Hematopoietic multipotent progenitor cell treated with erythropoietin and hydrocortisone succinate and interleukin-3 and kit ligand, for 6 days (in vitro differentiated cells): ENCODE measurements at places on chromosomes 5 and 9.

DNA sequence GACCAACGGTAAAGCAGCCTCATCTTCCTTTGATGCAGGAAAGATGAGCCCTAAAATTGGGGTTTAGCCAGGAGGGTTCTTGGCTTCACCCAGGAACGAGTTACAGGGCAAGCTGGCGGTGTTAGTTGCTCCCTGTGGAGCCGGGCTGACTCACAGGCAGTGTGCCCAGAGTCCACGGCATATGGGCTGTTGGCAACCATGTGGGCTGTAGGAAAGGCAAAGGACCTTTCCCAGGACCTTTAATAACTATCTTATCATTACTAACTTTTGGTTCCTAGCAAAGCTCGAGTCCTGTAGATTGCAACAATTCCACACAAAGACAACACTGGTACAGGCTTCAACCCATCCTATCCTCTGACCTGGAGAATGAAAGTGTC, 29.8 kb upstream of the CLPTM1L start:
- no peak for DNase-seq

DNA sequence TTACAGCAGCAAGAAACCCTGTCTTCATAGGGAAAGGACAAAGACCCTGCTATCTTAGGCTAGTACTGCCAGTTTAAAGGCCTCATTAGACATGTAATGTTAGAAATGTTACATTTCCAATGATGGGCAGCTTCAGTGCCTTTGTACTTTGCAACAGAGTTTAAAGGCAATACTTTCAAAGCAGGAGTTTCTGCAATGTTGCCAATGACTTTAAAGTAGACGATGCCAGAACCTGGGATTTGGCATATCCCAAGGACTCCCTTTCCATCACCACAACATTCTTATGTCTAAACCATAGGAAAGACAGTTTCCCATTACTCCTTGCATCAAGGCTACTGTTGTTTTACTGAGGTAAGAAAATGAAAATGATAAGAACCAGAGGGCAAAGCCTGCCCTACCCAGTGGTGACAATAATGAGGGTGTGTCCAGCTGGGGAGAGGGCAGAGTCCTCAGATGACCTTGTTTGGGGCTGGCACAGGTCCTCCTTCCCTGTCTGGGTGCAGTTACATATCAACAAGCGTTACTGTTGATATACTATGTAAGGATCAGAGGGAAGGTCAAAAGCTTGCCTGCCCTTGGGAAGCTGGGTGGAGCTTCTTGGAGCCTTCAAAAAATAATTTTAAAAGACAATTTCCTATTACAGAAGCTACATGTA, 27.5 kb upstream of the MLANA start:
- DNase-seq = peak; percentile 85

- DNase-seq = no peak
These were observed 17.2 kb downstream of the OR2S2 start for GRCh38 chr9:35940458-35941407.

DNA sequence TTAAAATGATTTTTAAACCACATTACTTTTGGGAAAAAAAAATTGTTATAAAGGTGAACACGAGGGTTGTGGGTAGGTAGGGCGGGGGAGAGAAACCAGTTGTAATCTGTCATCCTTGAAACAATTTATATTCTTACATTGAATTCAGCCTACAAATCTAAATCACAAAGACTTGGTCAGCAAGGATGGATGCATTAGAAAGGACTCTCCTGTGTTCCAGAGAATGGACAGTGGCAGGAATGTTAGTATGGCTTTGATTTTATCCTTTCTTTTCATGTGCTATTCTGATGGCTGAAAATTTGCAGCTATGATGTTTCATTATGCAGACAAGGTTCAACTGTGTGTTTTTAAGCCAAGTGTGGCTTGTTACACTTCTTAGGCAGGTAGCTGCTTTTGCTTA, 234.7 kb downstream of the SLF1 start:
- no peak for DNase-seq

DNA sequence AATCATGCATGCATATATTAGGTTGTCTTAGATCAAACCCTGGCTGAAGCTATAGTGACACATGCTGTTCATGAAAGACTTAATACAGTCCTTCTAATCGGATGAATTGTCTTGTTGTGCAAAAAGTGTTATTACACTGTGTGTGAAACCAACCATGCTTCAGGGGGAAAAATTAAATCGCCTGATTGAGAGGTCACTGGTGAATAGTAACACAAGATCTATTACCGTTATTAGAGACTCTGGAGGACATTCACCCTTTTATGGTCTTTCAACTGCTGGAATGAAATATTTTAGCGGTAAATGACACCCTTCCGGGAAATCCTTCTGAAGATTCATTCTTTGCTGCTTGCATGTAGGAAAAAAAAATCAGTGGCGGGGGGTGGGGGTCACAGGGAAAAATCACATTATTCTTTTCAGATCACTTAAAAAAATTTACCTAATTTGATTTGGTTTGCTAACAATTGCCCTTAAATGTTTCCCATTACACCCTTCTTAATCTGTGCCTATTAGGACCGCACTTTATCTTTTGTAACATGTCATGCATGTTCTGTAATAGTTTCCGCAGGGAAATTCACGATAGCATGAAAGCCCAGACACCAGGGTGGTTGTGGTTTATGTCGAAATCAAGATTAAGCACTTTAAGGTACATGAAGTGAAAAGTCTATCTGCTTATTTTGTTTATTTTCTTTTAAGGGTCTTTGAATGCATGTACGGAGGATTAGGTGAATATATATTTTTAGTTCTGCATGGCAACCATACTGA, 120.6 kb downstream of the FOCAD start:
- peak; percentile 86 for DNase-seq

- no peak for DNase-seq
These were observed 44.4 kb upstream of the ELOVL7 start for GRCh38 chr5:60888359-60889061.

GRCh38 chr9:10079284-10079964, 533.4 kb downstream of the PTPRD start:
- no peak for DNase-seq

DNA sequence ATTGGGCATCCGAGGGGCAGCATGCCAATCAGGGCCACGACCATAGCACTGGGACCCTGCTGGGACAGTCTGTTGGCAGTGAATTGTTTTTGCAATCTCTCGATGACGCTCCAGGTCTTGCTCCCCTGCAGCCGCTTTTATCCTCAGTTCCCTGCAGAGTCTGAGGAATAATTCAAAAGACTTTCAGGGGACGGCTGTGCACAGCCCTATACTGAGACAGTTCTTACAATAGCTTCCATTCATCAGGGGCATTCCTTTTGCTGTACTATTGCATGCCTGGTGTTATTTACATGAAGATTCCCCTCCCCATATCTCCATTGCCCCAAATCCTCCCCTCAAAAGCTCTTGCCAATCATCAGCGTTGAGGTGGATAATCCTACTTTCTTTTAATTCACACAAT, 163.3 kb upstream of the WWC1 start:
- DNase-seq = no peak

DNA sequence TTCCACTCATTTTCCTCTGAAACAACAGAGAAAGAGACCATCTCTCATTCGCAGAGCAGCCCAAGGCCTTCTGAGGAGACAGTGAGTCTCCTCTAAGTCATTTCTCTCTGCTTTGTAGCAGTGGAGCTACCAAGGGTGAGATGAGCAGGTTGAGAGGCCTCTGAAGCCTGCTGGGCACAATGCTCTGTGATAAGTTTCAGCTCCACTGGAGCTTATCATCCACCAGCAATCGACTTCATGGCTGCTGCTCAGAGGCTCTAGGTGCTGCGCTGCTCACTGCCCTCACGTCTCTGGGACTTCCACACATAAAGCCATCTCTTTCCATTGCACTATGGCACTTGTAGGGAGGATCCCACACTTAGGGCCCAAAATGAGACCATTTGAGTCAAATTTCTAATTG, 96.3 kb downstream of the CMYA5 start:
- DNase-seq = no peak

- no peak for DNase-seq
These were observed 365.9 kb upstream of the C9orf72 start for GRCh38 chr9:27939186-27939585.

DNA sequence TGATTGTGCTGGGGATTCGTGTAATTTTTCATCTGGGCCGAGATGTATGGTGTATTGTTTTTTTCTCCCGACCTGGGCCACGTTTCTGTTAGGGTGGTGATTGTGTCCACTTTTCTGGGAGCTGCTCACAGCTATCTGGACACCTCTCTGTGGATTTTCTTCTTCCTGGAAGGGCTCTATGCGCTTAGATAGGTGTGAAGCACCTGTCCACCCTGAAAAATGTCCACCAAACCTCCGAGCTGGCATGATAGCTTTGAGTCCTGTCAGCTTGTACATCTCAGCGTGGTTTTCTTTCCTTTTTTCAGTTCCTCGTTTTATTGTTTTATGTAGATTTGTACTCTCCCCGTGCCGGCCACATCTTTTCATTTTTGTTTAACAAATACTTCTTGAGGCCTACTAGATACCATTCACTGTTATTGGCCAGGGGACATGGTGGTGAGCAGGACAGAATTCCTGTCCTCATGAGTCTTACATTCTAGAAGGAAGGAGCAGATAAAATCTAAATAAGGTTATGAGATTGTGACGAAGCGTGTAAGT, 1.1 kb downstream of the UGCG start:
- peak; percentile 43 for DNase-seq

GRCh38 chr5:677131-678101, 15.7 kb downstream of the TPPP start:
- DNase-seq = no peak

DNA sequence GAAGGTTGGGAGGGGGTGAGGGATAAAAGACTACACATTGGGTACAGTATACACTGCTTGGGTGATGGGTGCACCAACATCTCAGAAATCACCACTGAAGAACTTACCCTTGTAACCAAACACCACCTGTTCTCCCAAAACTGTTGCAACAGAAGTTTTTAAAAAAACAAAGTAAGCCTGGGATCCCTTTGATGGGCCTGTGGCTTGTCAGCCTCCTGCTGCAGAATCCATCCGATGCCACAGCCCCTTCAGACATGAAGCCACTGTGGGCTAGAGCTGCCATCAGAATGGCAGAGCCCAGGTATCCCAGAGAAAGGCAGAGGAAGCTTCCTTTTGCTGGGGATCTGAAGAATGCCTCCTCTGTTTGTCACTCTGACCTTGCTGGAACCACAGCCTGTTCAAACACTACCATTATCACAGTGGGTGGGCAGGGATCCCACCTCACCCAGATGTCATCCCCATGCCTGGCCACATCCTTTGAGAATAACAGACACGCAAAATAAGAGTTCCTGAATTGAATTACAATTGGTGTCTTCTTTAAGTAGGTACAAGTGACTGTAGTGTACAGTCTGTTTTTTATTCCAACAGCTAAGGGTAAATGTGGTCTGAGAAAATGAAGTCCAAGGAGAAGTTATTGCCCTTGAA, 78.1 kb upstream of the DIRAS2 start:
- DNase-seq = no peak

GRCh38 chr5:55820488-55820887, 30.7 kb upstream of the IL31RA start:
- DNase-seq = no peak

- DNase-seq = peak; percentile 87
These were observed 4.0 kb upstream of the NIPSNAP3A start for GRCh38 chr9:104743376-104743985.

- DNase-seq = no peak
These were observed 86.8 kb upstream of the CD180 start for GRCh38 chr5:67283275-67283987.

- DNase-seq = peak; percentile 41
These were observed 693.8 kb downstream of the DNAH5 start for GRCh38 chr5:13250464-13251291.

DNA sequence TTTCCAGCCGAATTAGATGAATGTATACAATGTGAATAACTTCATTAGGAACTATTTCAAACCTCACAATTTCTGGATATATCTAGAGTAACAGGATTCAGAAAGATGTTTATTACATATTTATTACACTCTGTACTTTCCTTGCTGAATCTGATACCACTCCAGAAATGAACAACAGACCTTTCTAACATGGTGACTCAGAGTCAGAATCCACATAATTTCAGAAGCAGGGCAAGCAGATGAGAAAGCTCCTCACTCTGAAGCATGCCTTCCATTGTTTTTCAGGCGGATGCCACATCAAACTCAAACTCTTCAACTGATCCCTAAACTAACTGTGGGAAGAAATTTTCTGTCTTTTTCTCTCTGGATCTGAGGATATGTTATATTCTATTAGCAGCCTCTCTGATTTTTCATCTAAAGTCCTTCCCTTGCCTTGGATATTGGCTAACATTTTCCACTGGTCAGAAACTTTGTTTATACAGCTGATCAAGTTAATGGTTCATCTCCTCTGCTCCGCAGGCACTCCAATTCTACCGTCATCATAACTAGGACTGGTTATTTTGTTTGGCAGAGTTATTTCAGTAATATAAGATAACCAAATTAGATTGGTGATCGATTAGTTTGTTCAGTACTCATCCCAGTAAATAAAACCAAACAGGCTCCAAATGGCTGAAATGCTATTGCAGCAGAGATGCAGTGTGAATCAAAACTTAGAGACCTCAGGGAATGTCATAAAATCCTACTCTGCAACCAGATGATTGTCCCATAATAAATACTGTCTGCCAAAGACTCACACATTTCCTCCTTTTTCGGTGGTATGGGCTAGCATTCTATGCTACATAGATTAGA, 556.0 kb downstream of the EBF1 start:
- no peak for DNase-seq

DNA sequence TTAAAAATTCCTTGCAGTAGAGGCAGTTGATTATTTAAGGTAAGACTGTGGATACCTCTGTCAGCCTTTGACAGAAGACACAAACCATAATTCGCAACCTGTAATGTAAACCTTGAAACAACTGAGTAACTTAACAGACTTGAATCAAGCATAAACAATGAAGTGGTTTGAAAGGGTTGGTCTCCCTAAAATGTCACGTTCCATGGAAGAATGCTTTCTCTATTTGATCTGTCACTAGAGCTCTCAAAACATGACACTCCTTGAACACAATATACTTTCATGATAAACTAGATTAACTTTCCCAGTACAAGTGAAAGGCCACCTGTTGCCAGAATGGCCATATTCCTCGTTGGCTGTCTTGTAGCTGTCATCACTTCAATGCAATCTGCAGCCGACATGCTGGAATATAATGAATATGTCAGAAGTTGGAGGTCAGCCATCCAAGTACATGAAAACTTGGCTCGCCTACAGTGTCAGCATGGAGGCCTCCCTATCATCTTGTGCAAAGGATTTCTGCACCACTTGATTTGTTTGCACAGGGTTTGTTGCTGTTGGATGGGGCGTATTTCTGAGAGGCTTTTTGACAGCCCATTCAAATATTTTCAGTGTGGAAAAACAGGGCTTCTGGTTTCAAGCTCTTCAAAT, 228.0 kb downstream of the TLE4 start:
- DNase-seq = no peak

DNA sequence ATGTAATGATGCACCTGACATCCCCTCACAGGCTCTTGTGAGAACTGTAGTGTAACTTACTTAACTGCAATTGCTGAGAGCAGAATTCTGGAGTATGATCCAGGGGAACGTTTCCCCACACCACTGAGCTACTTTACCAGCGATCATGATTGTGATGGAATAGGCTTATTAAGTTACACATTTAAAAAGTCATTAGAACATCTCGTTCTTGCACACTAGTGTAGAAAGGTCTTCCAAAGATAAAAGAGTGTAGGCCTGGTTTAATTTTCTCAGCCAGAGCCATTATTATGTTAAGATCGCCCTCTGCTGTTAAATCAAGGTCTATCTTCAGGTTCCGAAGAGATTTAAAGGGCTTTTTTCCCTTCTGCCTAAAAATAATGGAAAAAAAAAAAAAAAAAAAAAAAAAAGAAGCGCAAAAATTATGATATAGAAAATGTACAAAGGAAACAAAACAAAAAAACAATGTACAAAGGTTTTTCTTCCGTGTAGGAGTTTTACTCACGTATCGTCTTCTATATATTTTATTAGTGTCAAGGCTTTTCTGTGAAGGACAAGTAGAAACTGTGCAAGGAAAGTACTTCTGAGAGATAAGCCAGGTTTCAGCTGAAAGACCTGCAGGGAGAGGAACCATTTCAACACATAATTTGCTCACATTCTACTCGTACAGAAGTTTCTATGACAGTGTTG, 18.6 kb upstream of the MOB3B start:
- DNase-seq = peak; percentile 78
